Smooth muscle cell of the umbilical artery (primary cell): ENCODE measurements at places on chromosomes 4 and X. TPM values are rescaled to one million over a fixed set of nuclear protein-coding genes. Genes with fewer than 3 reads are reported as not detected.

EREG gene
- total RNA-seq: under 0.01 and 0.09 TPM in 2 replicates

AMTN gene
- not detected in 2 replicates for total RNA-seq

STAP1 gene
- total RNA-seq: not detected in 2 replicates

GYPA gene
- not detected in 2 replicates for total RNA-seq

FRAS1 gene
- 3.9 and 5.3 TPM in 2 replicates for total RNA-seq

SNCA gene
- 27.9 and 30.1 TPM in 2 replicates for total RNA-seq

XK gene
- under 0.01 and 0.05 TPM in 2 replicates for total RNA-seq

SMIM31 gene
- total RNA-seq: not detected in 2 replicates

RBMX2 gene
- 16.5 and 22.0 TPM in 2 replicates for total RNA-seq

IL13RA2 gene
- 35.6 and 63.2 TPM in 2 replicates for total RNA-seq

ADH1B gene
- 0.09 and 0.30 TPM in 2 replicates for total RNA-seq

ITM2A gene
- not detected in 2 replicates for total RNA-seq

ASB9 gene
- total RNA-seq: 1.2 TPM in 2 replicates

STPG2 gene
- under 0.01 and 0.05 TPM in 2 replicates for total RNA-seq

SLC25A53 gene
- 9.1 and 9.8 TPM in 2 replicates for total RNA-seq

GIMD1 gene
- total RNA-seq: not detected in 2 replicates

PGAM4 gene
- 0.30 TPM in 1 of 2 replicates, not detected in the other for total RNA-seq

FGF5 gene
- total RNA-seq: 3.9 and 33.6 TPM in 2 replicates

P2RY8 gene
- under 0.01 TPM in 1 of 2 replicates, not detected in the other for total RNA-seq

FABP2 gene
- not detected in 2 replicates for total RNA-seq

OTUD6A gene
- not detected in 2 replicates for total RNA-seq

RBM46 gene
- total RNA-seq: not detected in 2 replicates

GPR34 gene
- under 0.01 TPM in 1 of 2 replicates, not detected in the other for total RNA-seq

XG gene
- total RNA-seq: 0.59 and 1.7 TPM in 2 replicates

PRDM5 gene
- total RNA-seq: 12.2 and 22.0 TPM in 2 replicates

PABPC5 gene
- total RNA-seq: 0.46 and 0.89 TPM in 2 replicates

AKAP4 gene
- total RNA-seq: not detected in 2 replicates

SUPT20HL2 gene
- 0.28 TPM in 1 of 2 replicates, not detected in the other for total RNA-seq

CT45A2 gene
- not detected in 2 replicates for total RNA-seq

TEX13B gene
- not detected in 2 replicates for total RNA-seq
